T-helper 1 cell (primary cell): ENCODE measurements at places on chromosomes 5 and 9.

DNA sequence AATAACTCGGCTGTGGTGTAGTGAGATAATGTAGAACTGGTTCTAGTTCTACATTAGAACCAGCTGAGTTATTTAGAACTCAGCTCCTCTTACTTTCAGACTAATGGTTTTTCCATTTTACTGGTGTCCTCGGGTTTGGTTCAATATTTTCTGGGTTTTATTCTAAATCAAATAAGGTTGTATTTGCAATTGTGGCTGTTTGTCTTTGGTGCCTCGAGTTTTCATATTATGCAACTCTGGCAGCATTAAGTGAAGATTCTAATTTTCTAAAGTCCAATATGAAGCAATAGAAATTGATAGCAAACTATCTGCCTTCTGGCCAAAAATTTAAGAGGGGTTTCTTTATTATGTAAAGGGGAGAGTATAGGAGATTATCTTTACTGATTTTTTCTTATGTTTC lies 19.0 kb downstream of the C6 start:
- DNase-seq = no peak

GRCh38 chr9:93667006-93667405 lies 90.6 kb downstream of the PHF2 start:
- peak; percentile 6 for DNase-seq

DNA sequence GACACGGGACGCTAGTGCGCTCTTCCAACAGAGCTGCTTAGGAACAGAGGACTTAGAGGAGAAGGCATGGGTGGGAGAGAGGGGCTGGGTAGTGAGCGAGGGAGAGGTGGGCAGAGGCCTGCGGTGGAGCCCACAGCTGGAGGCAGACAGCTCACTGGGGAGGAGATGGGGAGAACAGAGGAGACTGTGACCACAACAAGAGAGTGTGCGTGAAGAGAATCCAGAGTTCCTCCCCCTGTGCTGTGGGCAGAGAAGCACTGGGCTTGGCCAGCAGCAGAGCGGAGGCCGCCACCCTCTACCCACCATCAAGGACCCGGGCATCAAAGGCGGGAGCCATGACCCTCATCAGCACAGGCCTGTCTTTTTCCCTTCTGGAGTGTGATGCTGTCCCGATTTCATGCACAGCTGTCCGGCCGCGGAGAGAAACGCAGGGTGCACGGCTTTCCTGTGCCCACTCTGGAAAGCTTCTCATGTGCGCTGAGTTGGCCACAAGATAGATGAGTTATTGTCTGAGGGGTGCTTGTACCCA lies 228.3 kb upstream of the IRX4 start:
- no peak for DNase-seq

GRCh38 chr5:168186289-168187074 lies 105.0 kb upstream of the WWC1 start:
- DNase-seq = no peak

DNA sequence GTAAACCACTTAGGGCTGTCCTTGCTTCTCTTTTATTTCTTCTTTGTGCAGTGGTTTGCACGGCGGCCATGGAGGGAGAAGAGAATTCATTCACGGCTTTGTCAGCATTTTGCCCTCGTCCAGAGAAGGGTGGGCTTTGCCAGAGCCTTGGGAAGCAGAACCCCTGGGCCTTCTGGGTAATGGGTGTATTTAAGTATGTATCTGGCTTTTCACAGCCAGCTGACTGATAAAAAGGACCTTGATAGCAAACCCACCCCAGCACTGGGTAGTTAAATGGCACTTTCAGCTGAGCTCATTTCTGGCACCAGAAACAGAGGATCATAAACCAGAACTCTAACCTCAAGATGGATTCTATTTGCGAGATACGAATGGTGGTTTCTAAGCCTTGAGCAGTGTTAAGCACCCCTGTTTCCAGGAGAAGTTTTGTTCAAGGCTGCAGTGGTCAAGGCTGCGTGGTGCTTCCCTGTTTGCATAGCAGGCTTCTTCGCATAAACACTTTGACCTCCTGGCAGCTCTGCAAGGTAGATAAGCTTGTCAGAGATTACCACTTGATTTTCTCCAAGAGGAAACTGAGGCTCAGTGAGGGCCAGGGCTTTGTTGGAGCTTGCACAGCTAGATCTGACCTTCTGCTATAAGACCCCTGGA lies 441.6 kb upstream of the KLF4 start:
- DNase-seq = no peak

- no peak for DNase-seq
Measured at GRCh38 chr5:106894964-106895363, 775.8 kb downstream of the EFNA5 start.

GRCh38 chr5:40224421-40224820 lies 455.3 kb upstream of the PTGER4 start:
- no peak for DNase-seq

GRCh38 chr5:28574606-28575005 lies 1536.2 kb upstream of the CDH9 start:
- no peak for DNase-seq

GRCh38 chr5:73921741-73922140 lies 295.7 kb downstream of the ARHGEF28 start:
- DNase-seq = no peak

GRCh38 chr9:123687246-123687751 lies 242.6 kb downstream of the DENND1A start:
- DNase-seq = no peak

GRCh38 chr5:139182528-139183296 lies 15.5 kb downstream of the SIL1 start:
- DNase-seq = no peak

DNA sequence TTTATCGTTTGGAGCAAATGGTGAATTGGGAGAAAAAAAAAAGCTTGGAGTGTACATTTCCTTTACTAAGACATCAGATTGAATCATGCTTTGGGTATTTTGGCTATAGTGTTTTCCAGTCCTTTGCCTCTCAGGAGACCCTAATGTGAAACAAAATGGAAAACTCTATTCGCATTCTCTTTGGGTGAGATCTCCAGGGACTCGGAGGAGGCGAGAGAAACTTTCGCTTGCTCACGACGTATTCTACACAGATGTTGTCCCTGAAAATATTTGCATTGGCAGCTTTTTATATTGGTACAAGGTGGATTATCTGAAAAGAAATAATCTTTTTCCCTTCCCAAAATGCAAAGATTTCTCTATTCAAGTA lies 1240.1 kb upstream of the WWC1 start:
- DNase-seq = no peak

- DNase-seq = no peak
Measured at GRCh38 chr9:132579427-132579798, 3.0 kb upstream of the BARHL1 start.

DNA sequence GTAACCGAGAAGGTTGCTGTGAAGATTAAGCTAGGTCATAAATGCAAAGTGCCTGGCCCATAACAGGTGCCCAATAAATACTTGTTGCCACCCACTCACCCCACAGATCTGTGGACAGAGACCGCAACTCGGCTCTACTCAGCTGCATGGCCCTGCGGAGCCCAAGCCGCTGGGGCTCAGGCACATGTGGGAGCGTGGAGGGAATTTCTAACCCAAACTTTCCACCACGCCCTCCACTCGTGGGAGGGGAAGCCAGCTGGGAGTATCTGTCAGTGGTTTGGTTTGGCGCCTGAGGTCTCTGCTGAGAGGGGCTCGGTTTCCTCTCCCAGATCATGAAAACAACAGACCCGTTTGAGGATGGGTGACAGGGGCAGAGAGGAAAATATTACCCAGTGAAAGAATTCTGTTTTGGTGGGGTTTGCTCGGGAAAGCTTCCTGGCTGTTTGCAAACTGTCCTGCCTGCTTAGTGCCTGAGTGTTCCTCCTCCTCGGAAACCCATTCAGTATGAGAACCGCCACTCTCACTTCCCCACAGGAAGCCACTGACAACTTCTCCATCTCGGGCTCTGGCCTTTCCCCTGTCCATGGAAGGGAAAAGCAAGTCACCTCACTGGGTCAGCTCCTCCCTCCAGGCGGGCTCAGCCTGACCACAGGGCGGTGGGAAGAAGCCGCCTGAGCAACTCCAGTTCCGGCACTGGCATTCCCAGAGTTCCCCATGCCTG lies 60.1 kb downstream of the RGS3 start:
- DNase-seq = peak; percentile 19

- no peak for DNase-seq
Measured at GRCh38 chr5:59416451-59416850, 477.1 kb downstream of the PDE4D start.

GRCh38 chr5:126455264-126455663 lies 32.1 kb downstream of the GRAMD2B start:
- DNase-seq = no peak

- DNase-seq = no peak
Measured at GRCh38 chr9:87451149-87451548, 46.5 kb upstream of the DAPK1 start.

GRCh38 chr5:149371296-149371962 lies 7.7 kb downstream of the IL17B start:
- peak; percentile 63 for DNase-seq

GRCh38 chr9:127216210-127216887 lies 48.2 kb upstream of the GARNL3 start:
- DNase-seq = no peak

GRCh38 chr5:177116631-177117373 lies 16.8 kb upstream of the NSD1 start:
- peak; percentile 87 for DNase-seq

DNA sequence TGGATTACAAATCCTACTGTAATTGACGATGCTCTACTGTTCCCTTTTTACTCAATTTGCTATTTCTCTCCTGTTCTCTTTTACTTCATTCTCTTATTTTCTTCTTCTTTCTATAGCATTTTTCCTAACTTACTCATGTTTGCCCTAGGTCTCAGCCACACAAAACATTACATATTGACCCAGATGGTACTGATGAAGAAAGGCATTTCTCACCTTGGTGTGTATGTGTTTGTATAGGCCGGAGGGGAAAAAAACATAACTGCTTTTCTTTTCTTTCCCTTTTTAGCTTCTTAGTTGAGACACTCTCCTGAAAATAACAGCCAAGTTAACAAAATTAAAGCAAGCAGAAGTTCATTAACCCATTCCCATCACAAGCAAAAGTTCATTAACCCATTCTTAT lies 1019.8 kb upstream of the CDH18 start:
- DNase-seq = no peak

DNA sequence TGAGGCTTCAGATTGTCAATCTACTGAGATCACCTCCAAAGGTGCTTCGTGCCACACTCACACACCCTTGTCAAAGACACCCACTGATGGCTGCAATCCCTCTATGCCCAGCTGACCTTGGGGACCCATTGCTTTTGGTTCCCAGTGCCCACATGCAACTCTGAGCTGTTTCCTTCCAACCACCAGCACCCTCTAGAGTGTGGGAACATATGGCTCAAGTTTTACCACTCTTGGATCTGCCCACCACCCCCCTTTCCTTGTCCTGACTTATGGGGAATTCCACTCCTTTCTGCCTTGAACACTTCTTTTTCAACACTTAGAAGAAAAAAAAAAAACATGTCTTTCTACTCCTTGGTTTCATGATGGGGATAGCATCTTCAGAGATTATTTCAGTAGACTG lies 360.2 kb downstream of the ENC1 start:
- no peak for DNase-seq

DNA sequence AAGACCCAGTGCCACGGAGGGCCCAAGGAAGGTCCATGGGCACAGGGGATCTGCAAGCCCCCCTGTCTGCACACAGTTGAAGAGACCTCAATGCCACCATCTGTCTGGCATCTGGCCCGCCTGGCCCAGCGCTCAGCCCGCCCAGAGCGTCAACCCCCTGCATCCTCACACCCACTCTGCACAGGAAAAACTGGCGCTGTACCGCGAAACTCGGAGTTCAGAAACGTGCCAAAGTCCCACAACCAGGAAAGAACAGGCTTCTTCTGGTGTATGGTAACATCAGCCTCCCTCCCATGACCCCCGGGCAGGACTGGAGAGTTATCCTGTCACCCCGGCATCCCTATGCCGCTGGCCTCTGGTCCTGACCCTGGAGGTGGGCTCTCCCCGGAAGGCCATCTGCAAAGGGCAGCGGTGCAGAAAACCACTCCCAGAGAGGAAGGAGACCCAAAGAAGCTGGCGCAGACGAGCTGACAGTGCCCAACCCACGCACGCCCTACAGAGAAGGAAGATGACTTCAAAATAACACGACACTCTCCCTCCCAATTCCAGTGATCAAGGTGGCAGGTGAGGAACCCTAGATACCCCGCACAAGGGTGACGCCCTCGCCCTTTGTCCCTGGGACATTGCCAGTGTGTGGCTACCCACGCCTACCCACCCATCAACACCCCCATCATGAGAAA lies 18.9 kb downstream of the VAV2 start:
- DNase-seq = no peak

DNA sequence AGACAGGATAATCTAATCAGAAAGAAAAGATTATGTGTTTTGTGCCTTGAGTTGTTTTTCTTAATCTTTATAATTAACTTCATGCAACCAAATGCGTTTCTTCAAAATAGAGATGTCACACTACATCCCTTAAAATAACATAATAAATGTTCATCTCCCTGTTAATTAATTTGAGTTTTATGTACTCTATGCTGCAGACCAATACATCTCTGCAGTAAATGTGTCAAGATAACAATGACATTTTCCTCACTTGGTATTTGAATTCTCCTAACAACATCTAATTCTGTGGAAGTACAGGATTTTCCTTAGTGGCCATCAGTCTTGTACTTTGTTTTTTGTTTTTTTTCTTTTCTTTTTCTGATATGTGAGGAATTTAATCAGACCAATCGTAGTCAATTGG lies 279.2 kb upstream of the TYRP1 start:
- no peak for DNase-seq

DNA sequence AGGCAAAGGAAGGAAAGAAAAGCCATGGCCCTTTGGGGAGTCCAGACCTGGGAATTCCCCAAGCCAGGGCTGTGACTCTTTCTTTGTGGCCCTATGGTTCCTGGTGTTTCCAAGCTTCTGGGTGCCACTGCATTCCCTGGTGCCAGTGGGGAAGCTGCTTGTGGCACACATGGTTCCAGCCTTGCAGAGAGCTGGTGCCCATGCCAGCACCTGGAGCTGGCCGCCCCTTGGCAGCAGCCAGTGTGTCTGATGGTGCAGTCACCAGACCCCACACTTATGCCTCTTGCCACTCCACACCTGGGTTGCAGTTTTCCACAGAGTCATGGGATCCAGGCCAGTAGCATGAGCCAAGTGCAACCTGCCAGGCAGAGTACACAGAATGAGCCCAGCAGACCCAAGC lies 1495.3 kb upstream of the NUDT12 start:
- DNase-seq = no peak
